Central memory CD8-positive, alpha-beta T cell (primary cell): ENCODE measurements at places on chromosomes 5 and 9.

GRCh38 chr5:83118471-83118870, 41.1 kb downstream of the XRCC4 start:
- no peaks in the 10 kb centered on the region for H3K27me3 ChIP-seq
- no peak overlapping the region for H3K27ac ChIP-seq
- H3K4me3 ChIP-seq = no peak overlapping the region

DNA sequence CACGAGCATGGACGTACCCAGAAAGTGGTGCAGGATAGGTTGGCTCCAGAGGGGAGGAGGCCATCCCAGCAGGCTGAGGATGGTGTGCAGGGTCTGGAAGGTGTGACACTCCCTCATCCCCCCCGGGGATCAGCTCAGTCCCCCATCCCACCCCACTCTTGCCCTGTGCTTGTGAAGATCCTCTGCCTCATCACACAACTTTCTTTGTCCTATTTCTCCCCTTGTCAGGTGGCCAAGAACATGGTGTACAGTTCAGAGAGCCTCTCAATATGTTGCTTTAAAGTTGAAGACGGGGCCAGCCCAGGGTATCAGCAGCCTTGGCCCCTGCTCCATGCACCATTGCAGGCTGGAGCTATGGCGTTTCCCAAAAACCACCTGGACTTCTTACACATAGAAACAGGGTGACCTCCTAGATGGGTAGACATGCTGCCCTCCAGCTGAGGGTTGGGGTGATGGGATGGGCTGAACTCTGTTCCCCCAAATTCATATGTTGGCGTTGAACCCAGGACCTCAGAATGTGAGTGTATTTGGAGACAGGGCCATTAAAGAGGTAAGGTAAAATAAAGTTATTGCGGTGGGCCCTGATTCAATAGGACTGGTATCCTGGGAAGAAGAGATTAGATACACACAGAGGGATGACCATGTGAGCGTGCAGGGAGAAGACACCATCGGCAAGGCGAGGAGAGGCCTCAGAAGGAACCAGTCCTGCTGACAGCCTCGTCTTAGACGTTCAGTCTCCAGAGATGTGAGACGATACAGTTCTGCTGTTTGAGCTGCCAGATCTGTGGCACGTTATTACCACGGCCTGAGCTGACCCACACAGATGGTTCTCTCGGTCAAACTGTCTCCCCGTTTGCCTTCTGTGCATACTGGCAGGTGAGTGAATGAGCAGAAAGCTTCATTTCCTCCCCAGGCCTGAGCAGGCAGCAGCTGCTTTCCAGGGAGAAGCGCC, 272.5 kb downstream of the GADD45G start:
- no peaks in the 10 kb centered on the region for H3K36me3 ChIP-seq
- H3K27ac ChIP-seq = no peak overlapping the region
- no peak overlapping the region for H3K4me3 ChIP-seq
- H3K4me1 ChIP-seq = no peaks in the 10 kb centered on the region
- DNase-seq = no peak

GRCh38 chr5:31577438-31577837, 45.3 kb downstream of the C5orf22 start:
- H3K4me3 ChIP-seq = no peak overlapping the region
- no peak for DNase-seq
- H3K36me3 ChIP-seq = peaks cover 4% of the 10 kb centered on the region
- H3K27ac ChIP-seq = no peak overlapping the region
- H3K4me1 ChIP-seq = no peaks in the 10 kb centered on the region
- H3K27me3 ChIP-seq = peaks cover 58% of the 10 kb centered on the region

DNA sequence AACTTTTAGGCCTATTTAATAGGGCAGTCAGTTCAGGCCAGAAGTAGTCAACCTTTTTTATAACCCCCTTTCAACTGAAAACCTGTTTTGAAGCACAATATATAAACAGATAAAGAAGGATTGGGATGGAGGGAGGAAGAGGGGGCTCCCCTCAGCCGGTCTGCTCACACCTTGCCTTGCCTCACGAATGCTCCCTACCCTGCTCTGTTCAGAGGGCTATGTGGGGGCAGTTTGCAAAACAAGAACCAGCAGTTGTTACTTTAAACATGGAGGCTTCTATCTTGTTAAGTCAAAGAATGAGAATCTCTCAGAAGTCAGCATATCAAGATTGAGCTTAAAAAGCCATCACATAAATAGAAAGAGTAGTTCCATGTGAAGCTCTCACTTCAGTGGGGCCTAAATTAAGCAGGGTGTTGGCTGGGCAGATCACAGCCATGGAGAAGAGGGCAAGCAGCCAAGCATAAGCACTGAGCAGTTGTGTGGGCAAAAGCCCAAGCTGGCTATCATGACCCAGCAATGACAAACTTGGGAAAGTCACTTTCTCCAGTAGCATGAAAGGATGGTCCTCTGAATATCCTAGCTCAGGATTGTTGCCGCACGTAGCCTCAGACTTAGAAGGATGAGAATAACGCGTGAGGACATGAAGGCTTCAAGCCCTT, 70.6 kb downstream of the ALDH1A1 start:
- no peak overlapping the region for H3K27ac ChIP-seq
- no peak for DNase-seq
- no peaks in the 10 kb centered on the region for H3K27me3 ChIP-seq
- H3K36me3 ChIP-seq = no peaks in the 10 kb centered on the region

- no peaks in the 10 kb centered on the region for H3K4me1 ChIP-seq
- H3K4me3 ChIP-seq = no peak overlapping the region
Measured at GRCh38 chr5:51618234-51618633, 235.0 kb downstream of the ISL1 start.

- no peaks in the 10 kb centered on the region for H3K36me3 ChIP-seq
- no peaks in the 10 kb centered on the region for H3K4me1 ChIP-seq
- H3K4me3 ChIP-seq = no peak overlapping the region
- peaks cover 30% of the 10 kb centered on the region for H3K27me3 ChIP-seq
Measured at GRCh38 chr9:90343366-90343765, 299.3 kb downstream of the DIRAS2 start.

DNA sequence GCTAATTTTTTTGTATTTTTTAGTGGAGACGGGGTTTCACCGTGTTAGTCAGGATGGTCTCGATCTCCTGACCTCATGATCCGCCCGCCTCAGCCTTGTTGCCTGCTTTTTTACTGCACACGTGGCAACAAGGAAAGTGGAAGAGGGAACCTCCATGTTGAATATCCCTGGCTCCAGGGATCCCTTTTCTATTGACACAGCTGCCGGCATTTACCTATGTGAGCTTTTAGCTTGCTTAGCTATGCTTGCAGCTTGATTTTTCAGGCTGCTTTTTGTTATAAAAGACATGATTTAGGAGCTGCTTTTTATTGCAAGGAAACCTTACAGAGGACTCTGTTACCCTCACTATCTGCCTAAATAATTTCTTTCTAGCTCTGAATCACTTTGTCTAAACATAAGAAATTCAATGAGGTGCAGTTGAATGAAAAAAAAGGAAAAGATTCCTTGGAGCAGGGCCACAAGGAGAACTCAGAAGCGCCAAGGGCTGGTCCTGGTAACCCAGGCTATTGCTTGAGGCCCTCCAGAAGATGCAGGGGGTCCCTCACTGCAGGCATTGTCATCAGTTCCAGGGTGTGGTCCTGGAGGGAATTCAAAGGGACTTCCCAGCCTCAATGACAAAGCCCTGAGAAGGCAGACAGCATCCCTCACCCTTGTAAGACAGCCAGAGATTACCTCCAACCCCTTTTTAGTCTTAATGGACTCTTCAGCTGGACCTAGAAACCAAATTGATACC, 89.9 kb downstream of the SYK start:
- H3K4me3 ChIP-seq = no peak overlapping the region
- H3K27ac ChIP-seq = no peak overlapping the region
- DNase-seq = no peak
- H3K36me3 ChIP-seq = no peaks in the 10 kb centered on the region
- peaks cover 55% of the 10 kb centered on the region for H3K27me3 ChIP-seq

DNA sequence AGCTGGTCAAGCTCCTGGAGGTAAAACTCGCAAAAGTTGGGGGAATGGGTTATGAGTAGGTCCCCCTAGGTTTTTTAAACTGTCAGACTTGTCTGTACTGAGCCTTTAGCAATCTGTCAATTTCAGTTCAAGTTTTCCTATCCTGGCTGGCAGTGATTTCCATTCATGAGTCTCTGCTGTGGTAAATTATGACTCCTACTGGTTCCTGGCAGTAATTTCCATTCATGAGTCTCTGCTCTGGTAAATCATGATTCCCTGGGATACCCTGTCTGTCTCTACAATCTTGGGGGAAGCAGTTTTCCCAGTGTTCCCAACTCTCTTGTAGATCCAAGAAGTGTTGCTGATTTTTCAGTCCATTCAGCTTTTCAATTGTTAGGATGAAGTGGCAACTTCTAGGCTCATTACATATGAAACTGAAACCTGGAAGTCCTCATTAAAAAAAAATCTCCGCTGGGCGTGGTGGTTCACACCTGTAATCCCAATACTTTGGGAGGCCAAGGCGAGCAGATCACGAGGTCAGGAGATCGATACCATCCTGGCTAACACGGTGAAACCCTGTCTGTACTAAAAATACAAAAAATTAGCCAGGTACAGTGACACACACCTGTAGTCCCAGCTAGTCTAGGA, 91.3 kb upstream of the GPBP1 start:
- H3K4me3 ChIP-seq = no peak overlapping the region
- peaks cover 51% of the 10 kb centered on the region for H3K27me3 ChIP-seq
- H3K27ac ChIP-seq = no peak overlapping the region
- no peaks in the 10 kb centered on the region for H3K36me3 ChIP-seq

DNA sequence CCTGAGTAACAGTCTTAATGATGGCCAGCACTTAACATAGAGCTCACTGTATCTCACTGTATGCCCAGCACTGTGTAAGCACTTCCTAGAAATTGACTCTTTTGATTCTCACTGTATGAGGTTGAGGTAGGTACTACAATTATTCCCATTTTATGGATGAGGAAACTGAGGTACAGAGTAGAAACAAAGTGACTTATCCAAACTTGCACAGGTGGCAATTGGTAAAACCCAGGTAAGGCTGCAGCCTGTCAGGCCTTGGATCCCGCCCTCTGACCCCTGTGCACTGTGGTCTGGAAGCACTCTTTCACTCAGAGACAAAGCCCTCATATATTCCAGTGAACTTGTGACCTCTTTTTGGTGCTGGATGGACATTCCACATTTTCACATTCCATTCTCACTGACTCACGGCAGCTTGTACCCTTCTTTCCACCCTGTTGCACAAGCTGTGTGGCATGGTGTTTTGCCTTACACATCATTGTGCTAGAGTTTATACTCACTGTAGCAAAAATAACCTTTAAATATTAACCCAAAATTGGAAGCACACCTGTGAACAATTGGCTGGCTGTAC, 21.7 kb downstream of the ANKRD55 start:
- no peaks in the 10 kb centered on the region for H3K4me1 ChIP-seq
- no peaks in the 10 kb centered on the region for H3K27me3 ChIP-seq
- no peak for DNase-seq
- H3K27ac ChIP-seq = no peak overlapping the region
- H3K4me3 ChIP-seq = no peak overlapping the region
- peaks cover 2% of the 10 kb centered on the region for H3K36me3 ChIP-seq

- H3K36me3 ChIP-seq = peaks cover 22% of the 10 kb centered on the region
- DNase-seq = no peak
- no peaks in the 10 kb centered on the region for H3K27me3 ChIP-seq
- H3K27ac ChIP-seq = no peak overlapping the region
- H3K4me3 ChIP-seq = no peak overlapping the region
- peaks cover 10% of the 10 kb centered on the region for H3K4me1 ChIP-seq
Measured at GRCh38 chr5:176959051-176959450, 47.5 kb downstream of the UIMC1 start.

DNA sequence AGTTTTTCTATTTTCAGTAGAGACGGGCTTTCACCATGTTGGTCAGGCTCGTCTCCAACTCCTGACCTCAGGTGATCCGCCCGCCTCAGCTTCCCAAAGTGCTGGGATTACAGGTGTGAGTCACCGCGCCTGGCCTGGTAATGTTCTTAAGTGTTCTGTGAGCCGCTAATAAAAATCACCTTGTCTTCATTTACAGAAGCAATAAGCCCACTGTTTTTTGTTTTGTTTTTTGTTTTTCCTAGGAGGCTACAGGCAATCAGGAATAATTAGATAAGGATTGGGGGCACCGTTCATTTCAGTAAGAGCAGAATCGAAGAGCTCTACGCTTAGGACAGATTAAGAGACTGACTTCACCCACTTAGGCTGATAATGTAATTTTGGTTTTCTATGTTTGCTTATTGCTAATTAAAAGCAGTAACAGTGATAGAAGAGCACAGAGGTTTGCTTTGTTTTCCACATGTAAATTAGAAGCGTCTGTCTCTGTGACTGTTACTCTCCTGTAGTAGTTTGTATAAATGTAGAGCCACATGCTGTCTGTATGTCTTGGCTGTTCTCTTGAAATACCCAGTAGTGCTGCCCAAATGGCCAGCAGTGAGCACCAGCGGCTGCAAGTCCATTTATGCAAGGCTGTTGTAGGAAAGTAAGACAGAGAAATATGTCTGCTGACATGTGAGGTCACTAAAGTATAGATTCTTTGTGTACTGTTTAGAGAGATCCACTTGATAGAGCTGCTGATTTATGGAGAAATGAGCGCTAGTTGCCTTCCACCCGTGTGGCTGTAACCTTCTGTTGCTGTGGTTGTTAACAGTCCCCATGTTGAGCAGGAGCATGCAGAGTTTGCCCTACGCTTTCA, 30.5 kb downstream of the TRIO start:
- no peak for DNase-seq
- H3K36me3 ChIP-seq = no peaks in the 10 kb centered on the region
- peaks cover 6% of the 10 kb centered on the region for H3K27me3 ChIP-seq
- H3K4me3 ChIP-seq = no peak overlapping the region

- no peaks in the 10 kb centered on the region for H3K36me3 ChIP-seq
- peaks cover 75% of the 10 kb centered on the region for H3K27me3 ChIP-seq
- H3K4me1 ChIP-seq = no peaks in the 10 kb centered on the region
- no peak for DNase-seq
Measured at GRCh38 chr9:87497604-87498045, at the start of gene DAPK1. DAPK1 (plus strand) TSS chr9:87497867; CDS start chr9:87499078, 1,211 bp downstream.

GRCh38 chr9:133117271-133118178, 3.5 kb downstream of the RALGDS start:
- H3K27me3 ChIP-seq = no peaks in the 10 kb centered on the region
- H3K36me3 ChIP-seq = peaks cover 32% of the 10 kb centered on the region
- H3K27ac ChIP-seq = no peak overlapping the region
- peaks cover 52% of the 10 kb centered on the region for H3K4me1 ChIP-seq

DNA sequence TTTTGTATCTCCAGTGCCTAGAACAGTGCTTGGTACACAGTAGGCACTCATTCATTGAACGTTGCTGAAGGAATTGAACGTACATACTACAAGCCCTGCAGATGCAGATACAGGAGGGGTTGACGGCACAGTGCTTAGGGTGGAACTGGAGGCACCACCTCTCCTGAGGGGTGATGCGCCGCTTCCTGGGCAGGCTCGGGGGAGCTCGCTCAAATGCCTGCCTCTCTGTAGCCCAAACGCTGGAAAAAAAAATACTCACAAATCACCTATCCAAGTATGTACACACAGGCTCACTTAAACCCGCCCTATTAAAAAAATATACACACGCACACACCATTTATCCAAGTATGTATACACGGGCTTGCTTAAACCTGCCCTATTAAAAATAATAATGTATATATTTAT, 536 bp upstream of the COMMD10 start:
- peak; percentile 14 for DNase-seq
- H3K27me3 ChIP-seq = no peaks in the 10 kb centered on the region
- peaks cover 18% of the 10 kb centered on the region for H3K36me3 ChIP-seq
